ENCODE measurements at places on chromosomes 3 and 15.

DNA sequence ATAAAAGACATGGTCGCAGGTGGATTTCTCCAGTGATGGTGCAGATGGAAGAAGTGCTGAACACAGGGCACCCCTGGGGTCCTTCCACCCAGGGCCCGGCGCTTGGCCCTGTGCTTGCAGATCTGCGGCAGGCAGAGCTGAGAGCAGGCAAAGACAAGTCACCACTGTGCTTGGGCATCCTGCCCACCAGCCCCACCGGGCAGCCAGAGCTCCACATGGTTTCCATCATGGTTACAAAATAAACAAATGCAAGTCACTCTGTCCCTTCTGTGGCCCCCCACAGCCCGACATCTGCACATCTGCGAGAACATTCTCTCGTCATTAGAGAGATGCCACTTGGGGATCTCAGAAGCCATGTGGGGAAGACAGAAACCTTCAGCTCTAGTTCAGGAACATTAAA is 37.6 kb upstream of the SFMBT1 start:
- DNase-seq, result no peak

DNA sequence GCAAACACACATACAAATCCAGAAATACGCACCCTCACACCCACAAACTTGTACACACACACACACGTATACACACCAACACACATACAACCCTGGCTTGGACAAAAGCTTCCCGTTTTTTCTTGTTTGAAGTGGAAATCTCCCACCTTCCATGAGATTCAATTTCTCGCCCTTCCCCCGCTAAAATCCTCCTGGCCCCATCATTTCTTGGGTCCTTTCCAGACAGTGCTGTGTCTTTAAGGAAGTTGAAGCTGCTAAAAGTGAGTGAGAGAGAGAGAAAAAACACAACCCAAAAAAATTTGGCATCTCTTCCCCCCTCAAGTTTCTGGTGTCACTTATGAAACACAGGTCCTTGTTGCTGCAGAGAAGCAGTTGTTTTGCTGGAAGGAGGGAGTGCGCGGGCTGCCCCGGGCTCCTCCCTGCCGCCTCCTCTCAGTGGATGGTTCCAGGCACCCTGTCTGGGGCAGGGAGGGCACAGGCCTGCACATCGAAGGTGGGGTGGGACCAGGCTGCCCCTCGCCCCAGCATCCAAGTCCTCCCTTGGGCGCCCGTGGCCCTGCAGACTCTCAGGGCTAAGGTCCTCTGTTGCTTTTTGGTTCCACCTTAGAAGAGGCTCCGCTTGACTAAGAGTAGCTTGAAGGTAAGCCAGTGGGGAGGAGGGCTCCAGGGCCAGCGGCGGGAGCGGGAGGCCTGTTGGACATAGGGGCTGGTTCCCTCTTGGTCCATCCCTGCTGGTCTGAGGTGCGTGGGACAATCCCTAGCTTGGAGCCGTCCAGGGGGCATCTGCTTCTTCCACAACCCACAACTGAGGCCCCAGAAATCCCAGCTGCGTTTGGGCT is at the start of gene ISLR:
Gene ISLR (plus strand): TSS at position 331 of the 839 bp plus-strand sequence. CDS start 1,149 bp downstream, outside the sequence.
- DNase-seq, result no peak

DNA sequence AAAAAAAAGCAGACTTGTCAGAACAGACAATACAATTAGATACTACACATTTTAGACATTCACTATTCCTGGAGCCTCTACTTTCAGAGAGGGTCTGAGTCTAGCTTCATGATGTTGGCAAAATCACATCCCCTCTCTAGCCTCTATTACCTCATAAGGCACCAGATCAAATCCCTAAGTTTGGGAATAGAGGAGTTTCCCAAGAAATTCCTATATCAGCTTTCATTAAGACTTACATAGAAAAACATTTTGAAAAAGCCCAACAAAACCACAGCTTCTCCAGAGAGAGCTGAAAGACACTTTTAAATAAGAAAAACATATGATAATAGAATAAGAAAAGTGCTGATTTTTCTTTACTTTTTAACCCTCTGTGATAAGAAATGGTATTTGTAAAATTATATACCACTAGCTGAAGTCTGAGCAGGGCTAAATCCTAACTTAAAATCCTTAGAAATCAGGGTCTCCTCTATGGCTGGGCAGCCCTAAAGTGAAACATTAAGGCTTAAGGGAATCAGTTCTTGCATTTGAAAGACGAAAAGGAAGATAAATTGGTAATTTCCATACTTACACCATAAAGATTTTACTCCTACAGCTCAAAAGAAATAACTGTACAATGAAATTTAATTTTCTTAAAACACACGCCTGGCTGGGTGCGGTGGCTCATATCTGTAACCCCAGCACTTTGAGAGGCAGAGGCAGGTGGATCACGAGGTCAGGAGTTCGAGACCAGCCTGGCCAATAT is 4.3 kb downstream of the TBC1D2B start:
- no peak for DNase-seq

GRCh38 chr3:170679190-170679589 is 93.3 kb upstream of the SLC7A14 start:
- DNase-seq, result no peak

GRCh38 chr3:104738271-104738670 is 628.4 kb upstream of the ALCAM start:
- no peak for DNase-seq

DNA sequence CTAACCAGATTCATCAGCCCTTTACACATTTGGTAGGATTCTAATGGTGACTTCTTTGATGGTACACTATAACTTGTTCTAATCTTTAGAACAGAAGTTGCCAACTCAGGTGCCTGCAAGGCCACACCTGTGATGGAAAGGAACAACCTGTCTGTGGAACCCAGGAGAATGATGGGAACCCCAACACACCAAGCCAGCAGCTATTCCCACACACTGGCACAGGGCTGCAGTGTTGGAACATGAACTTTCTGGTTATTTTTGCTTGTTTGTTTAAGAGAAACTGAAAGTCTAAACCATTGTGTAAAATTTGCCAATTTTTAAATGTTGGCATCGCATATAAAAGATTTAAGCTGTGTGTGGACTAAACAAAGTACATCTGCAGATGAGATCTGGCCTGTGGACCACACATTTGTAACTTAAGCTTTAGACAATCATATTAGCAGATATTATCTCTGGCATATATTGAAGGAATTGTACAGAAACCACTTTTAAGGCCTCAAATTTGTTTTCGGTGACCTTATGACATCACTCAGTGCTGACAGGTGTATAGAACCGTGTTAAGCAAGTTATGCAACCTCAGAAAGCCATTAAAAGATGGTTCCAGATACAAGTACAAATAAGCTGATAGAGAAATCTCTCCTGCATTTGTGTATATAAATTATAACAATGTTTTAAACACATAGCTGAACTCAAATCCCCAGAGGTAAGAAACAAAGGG is 242.9 kb downstream of the SLC9A9 start:
- no peak for DNase-seq
